ENCODE measurements at places on chromosomes 1 and 21.

GRCh38 chr1:38190983-38191382 lies 144.4 kb upstream of the POU3F1 start:
- DNase-seq = no peak

DNA sequence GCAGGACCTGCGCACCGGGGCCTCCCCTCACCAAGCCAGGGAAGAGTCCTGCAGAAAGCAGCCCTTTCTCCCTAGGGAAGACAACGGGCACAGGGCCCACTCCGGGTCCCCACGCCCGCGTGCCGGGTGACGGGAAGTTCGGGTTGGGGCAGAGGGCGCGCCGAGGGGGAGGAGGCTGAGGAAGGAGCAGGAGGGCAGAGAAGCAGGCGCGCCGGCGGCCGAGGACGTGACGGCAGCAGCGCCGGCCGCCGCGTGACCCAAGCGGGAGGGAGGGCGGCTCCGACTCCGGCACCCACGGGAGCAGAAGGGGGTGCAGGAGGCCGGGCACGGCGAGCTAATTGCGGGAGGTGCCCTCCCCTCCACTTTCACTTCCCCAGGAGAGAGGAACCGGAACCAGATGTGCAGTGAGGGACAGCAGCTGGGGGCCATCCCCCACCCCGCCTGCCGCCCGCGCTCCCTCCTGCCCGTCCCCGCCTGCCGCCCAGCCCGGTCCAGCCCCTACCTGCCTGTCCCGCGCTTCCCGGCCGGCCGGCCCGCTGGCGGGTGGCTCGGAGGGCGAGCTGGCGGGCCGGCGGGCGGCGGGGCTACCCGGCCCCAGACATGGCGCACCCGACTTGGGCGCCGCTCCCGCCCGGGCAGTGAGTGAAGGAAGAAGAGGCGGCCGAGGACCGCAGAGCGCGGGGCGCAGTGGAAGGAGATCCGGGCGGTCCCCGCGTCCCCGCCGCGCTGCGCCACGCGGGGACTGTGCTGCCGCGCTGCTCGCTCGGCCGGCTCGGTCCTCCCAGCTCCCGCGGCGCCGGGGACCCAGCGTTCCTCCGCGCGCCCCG lies 510 bp downstream of the DENND4B start:
- DNase-seq = peak; percentile 81

DNA sequence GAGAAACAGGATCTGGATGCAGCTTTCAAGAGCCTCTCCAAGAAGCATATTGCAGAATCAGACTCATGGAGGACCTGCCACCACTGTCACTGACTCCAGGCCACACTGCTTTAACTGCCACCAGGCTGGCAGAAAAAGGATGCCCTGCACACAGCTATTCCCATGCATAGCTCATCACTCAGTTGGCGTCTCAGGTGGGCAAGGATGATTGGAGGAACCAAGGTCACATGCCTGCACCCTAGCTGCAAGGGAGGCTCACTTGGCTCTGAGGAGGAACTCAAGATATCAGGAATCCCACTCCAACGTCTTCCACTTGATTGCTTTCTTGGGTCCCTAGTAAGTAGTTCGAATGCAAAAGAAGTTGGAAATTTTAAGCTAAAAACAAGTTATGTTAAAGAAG lies 19.6 kb upstream of the SPOCD1 start:
- no peak for DNase-seq

DNA sequence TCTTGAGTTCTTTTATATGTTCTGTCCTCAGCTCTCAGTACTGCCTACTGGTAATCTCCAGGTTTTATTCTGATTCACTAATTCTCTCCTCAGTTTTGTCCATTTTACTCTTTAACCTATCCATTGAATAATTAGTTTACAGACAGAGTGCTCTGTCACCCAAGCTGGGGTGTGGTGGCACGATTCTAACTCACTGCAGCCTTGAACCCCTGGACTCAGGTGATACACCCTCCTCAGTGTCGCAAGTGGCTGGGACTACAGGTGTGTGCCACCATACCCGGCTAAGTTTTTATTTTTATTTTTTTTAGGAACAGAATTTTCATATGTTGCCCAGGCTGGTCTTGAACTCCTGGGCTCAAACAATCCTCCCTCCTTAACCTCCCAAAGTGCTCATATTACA lies 14.0 kb downstream of the RAB4A start:
- DNase-seq = no peak

DNA sequence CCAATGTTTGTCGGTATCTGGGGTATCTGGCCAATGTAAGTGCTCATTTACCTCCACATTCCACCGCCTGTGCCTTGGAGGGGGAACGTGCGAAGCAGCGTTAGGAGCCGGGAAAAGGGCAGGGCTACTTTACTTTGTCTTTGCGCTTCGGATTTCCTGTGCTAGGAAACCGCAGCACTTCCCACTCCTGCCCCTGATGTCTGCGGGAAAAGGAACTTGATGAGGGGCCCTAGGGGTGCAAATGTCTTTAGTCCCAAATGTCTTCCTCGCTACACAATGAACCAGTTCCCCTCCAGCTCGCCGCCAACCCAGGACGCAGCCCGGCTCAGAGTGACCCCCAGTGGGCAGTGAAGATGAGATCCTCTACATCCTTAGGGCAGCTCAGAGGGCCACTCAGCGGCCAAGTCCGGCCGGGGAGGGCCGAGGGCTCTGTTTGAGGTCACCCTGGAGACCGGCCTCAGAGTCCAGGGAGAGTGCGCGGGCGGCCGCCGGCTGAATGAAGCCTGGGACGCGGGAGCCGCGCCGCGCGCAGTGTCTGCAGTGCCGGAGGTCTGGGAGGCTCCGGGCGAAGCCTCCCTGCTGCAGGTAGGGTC lies at the start of gene DYNLT5:
DYNLT5 (plus strand) TSS at position 460 of the 593 bp plus-strand sequence. CDS start 2,200 bp downstream, outside the sequence.
- peak; percentile 21 for DNase-seq

GRCh38 chr21:46157396-46157986 lies 2.1 kb upstream of the FTCD start:
- no peak for DNase-seq

DNA sequence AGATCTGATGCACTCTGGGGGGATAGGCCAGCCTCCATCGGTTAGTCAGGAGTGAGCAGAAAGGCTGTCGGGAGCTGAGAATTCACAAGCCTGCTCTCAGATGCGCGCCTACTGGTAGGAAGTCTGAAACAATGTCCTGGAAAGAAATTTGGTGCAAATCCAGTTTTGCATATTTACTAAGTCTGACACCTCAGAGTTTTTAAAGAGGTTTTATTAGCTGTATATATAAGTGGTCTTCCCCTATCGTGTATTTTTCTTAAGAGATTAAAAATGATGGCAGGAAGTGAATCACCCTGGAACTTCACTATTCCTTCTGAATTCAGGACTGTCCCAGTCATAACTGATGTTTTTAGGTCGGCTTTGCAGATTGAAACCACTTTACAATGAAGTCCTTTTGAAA lies 99.8 kb upstream of the C1orf105 start:
- DNase-seq = no peak

- peak; percentile 26 for DNase-seq
These were observed at the start of gene PCP4L1 for GRCh38 chr1:161258439-161259344. Gene PCP4L1, plus strand, starts transcription at chr1:161258745. Its CDS starts 230 bp downstream, at chr1:161258975.

GRCh38 chr1:59971464-59971911 lies 44.9 kb upstream of the CYP2J2 start:
- DNase-seq = peak; percentile 57

DNA sequence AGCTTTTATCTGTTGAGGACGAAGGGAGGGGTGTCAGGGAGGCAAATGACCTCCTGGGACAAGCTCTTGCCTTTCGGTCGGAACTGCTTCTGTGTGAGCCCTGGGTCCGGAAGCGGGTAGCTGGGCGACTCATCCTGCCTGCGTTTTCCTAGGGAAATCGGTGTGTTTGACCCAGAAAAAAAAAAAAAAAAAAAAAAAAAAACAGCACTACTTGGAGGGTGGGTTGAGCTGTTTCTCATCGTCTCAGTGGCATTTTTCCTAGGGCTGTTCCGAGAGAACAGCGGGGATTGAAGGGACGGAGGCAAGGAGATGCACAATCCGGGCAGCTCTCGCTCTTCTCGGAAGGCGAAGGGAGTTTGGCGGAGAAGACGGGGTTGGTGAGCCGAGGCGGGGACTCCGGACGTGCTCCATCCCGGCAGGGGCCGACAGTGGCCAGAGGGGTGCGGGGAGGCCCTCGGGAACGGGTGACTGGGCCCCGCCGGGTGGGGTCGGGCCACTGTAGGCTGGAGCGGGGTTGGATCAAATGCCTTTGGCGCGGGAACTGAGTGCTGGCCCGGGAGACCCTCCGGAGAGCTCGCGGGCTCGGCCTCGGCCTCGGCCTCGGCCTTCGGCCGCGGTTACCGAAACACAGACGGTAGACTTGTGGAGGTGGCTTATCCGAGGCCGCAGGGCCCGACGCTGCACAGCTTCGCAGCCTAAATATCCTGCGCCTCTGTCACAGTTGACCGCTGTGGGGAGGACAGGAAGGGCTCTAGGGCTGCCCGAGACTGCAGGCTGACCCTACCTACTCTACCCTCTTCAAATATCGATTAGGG lies 2.4 kb upstream of the BARHL2 start:
- no peak for DNase-seq

DNA sequence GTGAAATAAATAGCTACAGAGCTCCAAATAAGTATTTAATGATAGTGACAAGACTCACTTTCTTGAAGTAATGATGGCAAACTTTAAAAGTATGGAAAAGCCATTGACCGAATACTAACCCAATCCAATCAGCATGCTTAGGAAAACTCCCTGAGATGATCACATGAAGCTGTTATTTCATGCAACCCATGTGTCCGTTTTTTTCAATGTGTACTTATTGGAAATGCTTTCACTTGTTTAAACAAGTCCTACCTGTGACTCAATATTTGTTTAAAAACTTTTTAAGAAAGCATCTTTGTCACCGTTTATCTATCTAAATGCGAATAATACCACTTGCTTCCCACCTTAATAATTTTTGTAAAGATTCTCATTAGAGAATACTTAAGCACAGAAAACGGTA lies 185.8 kb downstream of the NRIP1 start:
- DNase-seq = no peak

DNA sequence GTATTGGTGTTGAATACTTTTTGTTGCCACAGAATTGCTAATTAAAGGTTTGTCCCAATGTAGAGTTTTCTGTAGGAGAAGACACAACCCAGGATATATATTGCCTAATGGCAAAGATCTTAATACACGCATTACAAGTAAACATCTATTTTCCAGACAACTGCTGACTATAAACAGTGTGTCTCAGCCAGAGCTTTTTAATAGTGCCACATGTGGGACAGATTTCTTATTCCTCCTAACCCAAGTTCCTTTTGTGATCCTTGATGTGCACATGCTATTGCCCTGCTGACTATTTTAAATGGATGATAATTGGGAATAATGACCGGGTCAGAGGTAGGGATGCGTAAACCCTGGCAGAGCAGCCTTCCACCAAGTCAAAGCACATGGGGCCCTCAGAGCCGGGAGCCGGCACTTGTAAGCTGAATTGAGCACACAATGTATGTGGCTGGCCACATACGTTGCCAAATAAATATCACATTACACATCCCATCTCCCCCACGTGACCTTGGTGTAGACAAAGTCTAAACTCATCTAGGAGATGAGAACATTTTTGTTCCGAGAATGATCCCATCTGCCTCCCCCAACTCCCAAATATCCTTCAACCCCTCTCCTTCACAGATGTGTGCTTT lies 209.8 kb upstream of the NFIA start:
- DNase-seq = no peak

DNA sequence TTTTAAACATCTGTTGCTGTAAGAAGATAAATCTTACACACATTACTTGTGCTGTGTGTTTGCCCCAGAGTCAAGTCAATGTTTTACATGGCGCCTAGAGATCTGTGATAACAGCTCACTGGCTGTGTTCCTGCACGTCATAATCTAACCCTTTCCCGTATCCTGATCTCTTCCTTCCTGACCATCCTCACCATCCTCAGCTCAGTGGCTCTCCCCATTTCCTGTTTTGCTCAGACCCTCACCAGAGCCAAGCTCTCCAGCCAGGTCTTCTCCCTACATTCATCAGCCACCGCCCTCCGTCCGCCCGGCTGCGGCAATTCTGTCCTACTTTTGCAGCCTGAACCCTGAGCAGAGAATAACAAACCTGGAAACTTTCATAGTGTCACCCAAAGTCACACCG lies 824.7 kb downstream of the USP25 start:
- DNase-seq = no peak

DNA sequence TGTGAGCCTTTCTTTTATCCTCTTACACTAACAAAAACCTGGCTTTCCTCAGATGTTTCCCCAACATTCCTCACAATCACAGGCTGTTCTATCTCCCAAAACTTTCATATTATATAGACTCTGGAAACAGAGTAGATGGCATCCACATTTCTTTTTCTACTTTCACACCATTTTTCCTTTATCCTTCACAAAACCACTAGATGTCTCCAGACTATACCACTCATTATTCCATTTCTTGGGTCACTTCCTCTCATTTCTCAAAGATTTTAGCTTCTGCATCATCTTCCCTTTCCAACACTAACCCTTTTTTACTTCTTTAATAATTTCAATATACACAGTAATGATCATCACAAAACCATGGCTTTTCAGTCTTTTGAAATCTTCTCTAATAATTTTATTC lies 286.0 kb upstream of the DEPDC1 start:
- DNase-seq = no peak

- no peak for DNase-seq
These were observed 144.4 kb downstream of the PTBP2 start for GRCh38 chr1:96865731-96866685.

DNA sequence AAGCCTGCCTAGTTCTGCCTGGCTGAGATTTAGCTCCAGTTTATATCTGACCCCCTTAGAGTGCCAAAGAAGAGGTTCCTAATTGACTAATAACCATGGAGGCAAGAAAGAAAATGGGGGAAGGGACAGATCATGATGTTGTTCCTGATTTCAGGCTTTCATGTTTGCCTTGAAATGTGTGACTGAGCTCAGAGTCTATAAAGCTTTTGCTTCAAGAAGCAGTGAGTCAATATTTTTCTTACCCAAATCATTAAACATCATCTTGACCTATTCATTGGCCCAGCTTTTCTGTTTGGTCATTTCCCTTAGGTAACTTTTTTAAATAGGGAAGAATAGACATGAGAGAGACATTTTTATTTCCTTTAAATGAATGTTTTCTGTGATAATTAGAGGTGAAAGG lies 55.9 kb downstream of the HHAT start:
- DNase-seq = no peak

- DNase-seq = no peak
These were observed 20.6 kb downstream of the RUNX3 start for GRCh38 chr1:24909388-24909898.

- DNase-seq = peak; percentile 24
These were observed 27.2 kb downstream of the ERI3 start for GRCh38 chr1:44327679-44328491.

DNA sequence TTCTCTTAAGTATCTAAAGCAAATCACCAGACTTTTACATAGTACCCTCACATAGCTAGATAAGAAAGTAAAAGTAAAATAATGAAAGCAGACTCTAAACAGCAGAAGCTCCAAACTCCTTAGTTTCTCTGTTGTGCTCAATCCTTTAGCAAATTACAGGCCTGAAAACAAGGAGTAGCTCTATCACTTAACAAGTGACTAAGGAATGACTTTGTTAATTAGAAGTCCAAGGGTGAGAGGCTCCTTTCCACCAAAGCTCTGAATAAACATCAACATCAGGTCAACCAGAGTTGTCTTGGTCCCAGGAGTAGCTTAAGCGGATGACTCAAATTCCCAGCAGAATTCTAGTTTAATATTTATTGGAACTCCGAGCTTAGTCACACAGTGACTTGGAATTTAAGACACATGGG lies 5.9 kb downstream of the NRIP1 start:
- DNase-seq = no peak

Data from amygdala (tissue), 56 donors.